ENCODE measurements at places on chromosomes 2 and 18.

- no peak for DNase-seq
These were observed 73.7 kb downstream of the RFTN2 start for GRCh38 chr2:197601726-197602125.

- no peak for DNase-seq
These were observed 57.1 kb upstream of the GPR45 start for GRCh38 chr2:105184420-105184819.

DNA sequence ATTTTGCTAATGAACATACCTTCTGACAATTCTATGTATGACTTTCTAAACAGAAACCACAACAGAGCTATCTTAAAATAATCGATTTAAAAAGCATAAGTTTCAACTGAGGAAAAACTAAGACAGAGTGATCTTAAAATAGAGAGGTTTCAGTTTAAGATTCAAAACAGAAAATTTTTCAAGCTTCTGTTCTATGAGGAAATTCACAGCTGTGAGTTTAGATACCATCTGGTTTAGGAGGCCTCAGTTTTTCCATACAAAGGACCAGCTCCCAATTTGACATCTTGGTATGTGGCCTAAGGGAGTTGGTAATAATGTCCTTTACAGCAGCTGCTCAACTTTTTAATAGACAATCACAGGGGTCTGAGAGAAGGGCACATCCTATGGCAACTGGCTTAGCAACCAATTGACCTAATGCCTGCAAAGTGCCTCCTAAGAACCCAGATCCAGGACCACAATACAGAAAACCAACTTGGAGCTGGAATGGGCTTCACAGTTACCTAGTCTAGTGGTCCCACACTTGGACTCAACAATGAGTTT is 39.7 kb downstream of the MDH1 start:
- DNase-seq = no peak

DNA sequence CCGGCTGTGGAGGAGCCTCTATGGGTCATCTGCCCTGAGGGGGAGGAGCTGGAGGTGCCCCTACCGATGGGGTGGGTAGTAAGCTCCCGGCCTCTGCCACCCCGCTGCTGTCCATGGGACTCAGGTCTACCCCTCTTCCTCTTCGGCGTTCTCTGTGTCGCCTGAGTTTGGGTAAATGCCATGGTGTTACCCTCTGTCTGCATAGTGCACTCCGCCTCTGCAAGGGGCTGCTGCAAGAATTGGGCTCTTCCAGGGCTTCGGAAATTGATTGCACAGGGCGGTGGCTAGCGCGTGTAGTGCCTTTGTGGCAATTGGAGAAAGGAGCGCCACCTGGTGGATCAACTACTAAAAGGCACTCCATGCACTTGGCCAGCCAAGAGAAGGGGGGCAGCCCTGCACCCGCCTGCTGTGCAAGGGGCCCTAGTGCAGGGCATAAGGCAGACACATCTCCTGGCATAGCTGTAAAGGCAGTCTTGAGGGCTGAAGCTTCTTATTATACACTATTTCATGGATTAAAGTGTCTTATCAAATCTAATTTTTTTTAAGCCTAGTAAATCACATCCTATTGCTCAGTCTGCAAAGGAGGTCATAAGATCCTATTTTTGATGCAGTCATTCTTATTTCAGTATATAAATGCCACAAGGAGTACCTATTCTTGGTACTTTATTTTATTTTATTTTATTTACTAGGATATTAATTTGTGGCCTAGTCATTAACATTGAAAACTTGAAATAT is 308.9 kb downstream of the PDE11A start:
- peak; percentile 64 for DNase-seq

DNA sequence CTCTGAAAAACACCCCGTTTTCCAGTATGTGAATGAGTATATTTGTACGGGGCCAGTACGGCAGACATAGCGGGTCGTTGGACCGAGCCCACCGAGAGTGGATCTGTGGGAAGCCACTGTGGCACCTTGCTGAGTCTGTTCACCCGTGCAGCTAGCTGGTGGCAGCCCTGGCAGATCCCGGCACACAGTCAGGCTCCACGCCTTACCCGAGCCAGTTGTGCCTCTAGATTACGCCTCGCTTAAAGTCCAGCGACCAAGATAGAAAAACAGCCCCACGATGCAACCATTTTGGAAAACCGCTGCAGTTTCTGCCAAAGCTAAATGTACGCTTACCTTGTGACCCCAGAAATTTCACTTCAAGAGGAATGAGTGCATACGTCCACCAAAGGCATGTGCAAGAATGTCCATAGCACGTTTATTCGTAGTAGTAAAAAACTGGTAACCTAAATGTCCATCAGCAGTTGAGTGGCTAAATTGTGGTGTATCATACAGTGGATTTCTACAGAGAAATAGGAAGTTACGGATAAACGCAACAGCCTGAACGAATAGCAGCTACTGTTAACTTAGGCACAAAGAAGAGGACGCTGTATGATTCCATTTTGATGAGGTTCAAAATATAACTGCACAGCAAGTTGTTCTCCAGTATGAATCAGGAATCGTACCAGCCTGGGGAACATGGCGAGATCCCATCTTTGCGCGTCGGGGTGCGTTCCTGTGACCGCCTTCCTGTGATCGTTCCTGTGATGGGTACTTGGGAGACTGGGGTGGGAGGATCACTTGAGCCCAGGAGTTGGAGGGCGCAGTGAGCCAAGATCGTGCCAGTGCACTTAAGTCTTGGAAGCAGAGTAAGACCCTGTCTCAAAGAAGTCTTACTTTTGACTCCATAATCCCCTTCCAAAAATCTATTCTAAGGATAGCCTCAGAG is 688 bp upstream of the WDR33 start:
- no peak for DNase-seq

GRCh38 chr2:118013221-118013723 is 598 bp downstream of the CCDC93 start:
- DNase-seq = peak; percentile 61

- DNase-seq = no peak
These were observed 227.5 kb upstream of the FOSL2 start for GRCh38 chr2:28165087-28165635.

DNA sequence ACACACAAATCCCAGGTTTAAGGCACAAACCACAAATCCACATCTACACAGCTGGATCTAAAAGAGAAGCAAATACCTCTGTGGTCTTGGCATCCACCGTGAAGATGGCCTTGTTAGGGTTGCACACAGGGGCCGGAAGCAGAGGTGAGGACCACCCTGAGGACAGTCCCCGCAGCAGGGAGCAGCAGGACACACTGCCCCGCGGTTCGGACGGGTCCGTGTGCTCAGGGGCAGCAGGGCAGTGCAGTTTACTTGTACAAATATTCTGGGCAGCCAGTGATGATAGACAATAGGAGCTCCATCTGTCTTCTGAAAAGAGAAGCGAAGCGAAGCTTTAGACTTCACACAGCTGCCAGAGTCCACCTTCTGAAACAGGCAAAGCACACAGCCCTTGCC is 8.8 kb downstream of the PASK start:
- DNase-seq = no peak

GRCh38 chr2:181988154-181988924 is 2.7 kb downstream of the PPP1R1C start:
- DNase-seq = no peak

DNA sequence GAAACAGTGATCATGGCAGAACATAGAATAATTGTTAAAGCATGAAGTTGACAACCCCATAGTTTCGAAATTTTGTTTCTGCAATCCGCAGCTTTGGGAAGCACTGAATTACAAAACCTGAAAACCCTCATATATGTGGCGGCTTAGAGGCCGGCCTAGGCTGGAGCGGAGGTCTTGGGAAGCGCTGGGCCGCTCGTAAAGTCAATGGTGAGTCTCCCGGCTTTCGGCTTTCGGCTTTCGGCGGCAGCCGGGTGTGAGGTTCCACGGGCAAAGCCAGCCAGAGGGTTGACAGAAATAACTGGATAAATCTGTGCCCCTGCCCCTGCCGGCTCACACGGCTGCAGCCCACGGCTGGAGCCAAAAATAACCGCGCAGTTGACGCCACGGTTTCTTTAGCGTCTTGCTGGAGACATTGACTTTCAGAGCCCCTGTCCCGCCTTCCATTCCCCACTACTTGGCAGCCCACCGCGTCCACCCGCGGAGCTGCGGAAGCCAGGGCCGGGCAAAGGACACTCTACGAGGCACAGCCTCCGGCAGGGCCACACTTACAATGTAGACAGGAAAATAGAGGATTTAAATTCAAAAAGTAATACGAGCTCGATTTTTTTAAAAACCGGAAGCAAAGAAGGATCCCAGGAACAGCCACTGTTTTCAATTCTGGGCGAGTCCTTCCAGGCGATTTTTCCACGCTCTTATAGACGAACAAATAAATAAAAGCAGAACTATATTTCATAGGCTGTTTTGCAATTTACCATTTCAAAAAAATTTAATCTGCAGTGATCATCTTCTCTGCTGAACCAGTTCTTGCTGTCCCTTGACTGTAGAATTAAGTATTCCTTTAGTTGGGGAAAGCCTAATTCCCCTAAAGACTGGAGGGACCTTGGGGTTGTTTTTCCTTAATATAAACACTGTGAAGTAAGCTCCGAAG is 28.3 kb upstream of the ATP6V1B1 start:
- DNase-seq = no peak

DNA sequence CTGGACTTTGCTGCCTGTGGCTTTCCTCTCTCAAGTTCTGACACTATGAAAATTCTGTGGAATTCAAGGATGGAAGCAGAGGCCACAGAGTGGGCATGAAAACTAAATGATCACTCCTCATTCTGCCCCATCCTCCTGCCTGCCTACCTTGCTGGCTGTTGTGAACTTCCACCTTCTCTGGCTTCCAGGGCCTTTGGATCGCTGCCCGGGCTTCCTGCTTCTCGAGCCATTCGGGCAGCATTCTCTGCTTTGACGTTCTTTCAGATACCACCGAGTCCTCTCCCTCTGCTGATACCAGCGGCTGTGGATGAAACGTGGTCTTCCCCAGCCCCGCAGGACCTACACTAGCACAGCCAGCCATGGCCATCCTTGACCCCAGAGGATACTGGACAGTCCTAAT is 327.7 kb upstream of the SLC14A2 start:
- DNase-seq = no peak

GRCh38 chr18:10368456-10369453 is 85.7 kb upstream of the APCDD1 start:
- DNase-seq = no peak

- no peak for DNase-seq
These were observed 2.9 kb downstream of the MEX3C start for GRCh38 chr18:51194604-51195003.

- no peak for DNase-seq
These were observed 190.1 kb upstream of the ERBB4 start for GRCh38 chr2:212728717-212729116.

GRCh38 chr2:112940859-112941625 is 30.1 kb downstream of the IL37 start:
- DNase-seq = no peak

DNA sequence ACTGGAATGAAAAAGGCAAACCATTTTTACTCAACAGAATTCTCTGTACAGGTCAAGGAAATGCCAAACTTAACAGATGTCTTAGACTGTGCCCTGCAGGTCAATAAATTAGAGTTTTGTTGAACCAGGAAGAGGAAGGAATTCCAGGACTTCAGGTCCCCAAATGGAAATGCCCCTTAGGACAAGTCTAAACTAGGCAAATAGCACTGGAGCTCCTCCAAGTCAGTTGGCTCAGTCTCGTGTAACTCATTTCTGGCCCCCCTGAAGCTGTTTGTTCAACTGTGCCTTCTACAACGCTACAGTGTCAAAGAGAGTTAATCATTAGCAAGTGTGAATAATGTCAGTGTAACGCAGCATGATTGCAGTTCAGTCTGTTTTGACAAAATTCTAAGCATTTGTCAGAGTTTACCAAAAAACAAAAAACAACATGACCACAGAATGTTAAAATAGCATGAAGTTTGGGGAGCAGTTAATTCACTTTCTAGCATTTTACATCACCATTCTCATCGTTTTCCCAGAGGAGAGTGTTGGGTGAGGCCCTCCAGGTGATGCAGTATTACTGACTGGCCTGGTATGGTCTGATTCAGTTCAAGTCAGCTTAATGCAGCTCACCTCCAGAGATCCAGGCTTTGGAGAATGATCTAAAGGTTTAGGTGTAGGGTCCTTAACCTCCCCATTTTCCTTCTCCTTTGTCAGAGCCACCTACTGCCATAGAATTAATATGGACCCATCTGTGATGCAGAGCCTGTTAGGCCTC is 108.1 kb downstream of the AQP4 start:
- no peak for DNase-seq

DNA sequence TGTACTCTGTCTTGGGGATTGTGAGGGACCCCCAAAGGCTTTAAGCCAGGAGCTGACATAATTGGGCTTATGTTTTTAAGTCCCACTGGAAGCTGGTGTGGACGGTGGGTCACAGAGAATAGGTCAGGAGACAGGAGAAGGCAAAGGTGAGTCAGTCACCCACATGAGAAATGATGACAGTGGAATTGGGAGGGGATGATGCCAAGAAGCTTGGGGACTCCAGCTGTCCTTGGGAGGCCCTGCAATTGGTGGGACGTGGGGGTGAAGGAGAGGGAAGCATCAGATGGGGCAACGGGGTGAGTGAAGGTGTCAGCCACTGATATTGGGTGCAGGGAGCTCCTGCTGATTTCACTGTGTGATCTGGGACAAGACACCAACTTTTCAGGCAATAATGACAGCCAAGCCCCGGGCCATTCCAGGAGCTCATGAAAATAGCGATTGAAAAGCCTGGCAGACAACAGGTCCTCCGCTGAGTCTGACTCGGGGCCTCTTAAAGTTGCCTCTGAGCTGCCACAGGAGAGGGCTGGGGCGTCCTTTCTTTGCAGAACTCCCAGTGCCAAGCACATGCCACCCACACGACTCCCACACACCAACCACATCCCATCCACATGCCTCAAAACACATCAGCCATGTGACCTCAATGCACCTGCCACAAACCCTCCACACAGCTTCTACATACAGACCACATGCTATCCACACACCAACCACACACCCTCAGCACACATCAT is 13.4 kb downstream of the TNS1 start:
- no peak for DNase-seq

GRCh38 chr2:16258350-16258749 is 318.0 kb downstream of the MYCN start:
- no peak for DNase-seq

- DNase-seq = no peak
These were observed 230.4 kb upstream of the SPRED2 start for GRCh38 chr2:65662654-65663432.

GRCh38 chr18:27931535-27931934 is 245.4 kb downstream of the CDH2 start:
- DNase-seq = no peak

DNA sequence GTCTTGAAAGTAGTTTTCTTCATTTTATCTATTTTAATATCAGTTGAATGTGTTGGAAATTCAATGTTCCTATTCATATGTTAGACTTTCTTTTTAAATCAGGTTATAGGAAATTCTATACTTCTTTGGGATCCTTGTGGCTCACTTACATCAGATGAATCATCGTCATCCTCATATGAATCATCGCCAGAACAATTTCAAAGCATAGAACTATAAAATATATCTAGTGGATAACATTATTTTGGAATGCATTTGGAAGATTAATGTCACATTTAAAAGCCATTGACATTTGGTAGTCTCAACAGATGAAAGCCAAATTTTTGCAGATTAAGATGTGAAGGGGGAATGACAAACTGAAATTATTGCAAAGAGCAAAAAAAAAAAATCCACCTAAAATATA is 94.1 kb downstream of the FAM161A start:
- DNase-seq = no peak

All from naive thymus-derived CD4-positive, alpha-beta T cell (primary cell).